ENCODE measurements at places on chromosomes 3 and 15. TPM values are rescaled to one million over a fixed set of nuclear protein-coding genes. Genes with fewer than 3 reads are reported as not detected.

Gene SLC7A14
- not detected for total RNA-seq

Gene RAD51
- total RNA-seq, result 17.9 TPM

Gene TP63
- total RNA-seq, result 0.18 TPM

Gene SST
- not detected for total RNA-seq

Gene UTS2B
- not detected for total RNA-seq

Gene NLGN1
- not detected for total RNA-seq

Gene KBTBD13
- total RNA-seq, result not detected

Gene EPHB1
- 0.06 TPM for total RNA-seq

Gene CFAP100
- total RNA-seq, result not detected

Gene GOLGA8G
- total RNA-seq, result not detected

Gene SLC28A1
- total RNA-seq, result not detected

Gene CPNE9
- total RNA-seq, result 0.29 TPM

Gene AMOTL2
- total RNA-seq, result 51.1 TPM

Gene CKMT1A
- 3.3 TPM for total RNA-seq

Gene LIPC
- 0.14 TPM for total RNA-seq

Gene CGNL1
- total RNA-seq, result 0.55 TPM

Gene RGMA
- total RNA-seq, result 0.49 TPM

Gene LRRC31
- total RNA-seq, result not detected

Gene ATP13A3
- 28.6 TPM for total RNA-seq

Gene AADACL2
- not detected for total RNA-seq

Gene SERINC4
- 0.09 TPM for total RNA-seq

Measured in A549 treated with AZD2906 at 1 μM for 4 hours (cell line).